HCT116 (cell line): ENCODE measurements at places on chromosomes 5 and 9. TPM values are rescaled to one million over a fixed set of nuclear protein-coding genes. Genes with fewer than 3 reads are reported as not detected.

DNA sequence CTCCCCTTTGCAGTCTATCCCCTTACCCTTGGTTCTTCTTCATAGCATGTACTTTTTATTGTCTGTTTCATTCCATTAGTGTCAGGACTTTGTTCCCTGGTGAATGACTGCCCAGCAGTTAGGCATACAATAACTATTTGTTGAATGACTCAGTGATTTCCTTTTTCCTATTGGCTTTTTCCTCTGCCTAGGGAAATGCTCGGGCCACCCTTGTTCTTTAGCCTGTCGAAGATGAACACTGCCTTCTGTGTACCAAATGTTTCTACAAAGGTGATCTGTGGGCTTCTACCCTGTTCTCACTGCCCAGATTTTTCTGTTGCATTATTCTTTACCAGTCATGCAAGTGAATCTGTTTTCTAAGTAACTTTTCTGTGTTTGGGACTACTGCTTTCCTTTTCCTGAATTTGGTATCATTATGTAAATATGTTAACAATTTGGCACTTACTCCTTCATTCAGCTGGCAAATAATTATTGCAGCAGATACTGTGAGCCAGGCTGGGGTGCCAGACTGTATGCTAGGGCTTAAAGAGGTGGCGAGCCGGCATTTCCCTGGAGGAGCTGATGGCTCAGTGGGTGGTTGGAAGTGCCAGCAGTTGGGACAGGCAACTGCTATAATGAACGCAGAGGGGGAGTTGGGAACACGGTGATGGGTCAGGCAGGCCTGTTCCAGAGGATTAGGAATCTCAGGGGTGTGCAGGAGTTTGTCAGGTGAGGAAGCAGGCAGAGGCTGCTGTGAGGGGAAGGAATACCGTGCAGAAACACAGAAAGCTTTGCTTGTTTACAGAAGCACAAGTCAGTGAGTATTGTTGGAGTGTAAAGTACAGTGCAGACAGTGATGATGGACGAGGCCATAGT is 30.6 kb downstream of the KDM4C start:
- peak; percentile 24 for DNase-seq

DNA sequence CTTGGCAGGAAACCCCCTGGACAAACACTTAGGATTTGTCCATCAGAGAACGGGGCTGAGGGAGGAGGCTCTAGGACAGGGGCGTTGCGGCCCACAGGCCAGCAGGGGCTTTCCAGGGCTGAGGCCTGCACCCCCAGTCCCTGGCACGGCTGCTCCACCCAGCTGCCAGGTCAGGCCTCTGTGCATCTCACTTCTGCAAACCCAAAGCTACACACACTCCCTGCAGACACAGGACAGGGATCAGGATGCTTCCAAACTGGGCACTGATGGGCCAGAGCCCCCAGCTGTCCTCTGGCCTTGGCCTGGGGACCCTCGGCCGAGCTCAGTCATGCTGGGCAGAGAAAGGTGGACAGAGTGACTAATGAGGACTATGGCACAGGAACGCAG is 106.2 kb upstream of the SARDH start:
- DNase-seq = no peak

- DNase-seq = no peak
Observed at GRCh38 chr5:10551782-10552138, 12.1 kb upstream of the ANKRD33B start.

GRCh38 chr9:32931129-32931528 is 70.3 kb downstream of the APTX start:
- DNase-seq = no peak

GRCh38 chr5:160463227-160463626 is 41.6 kb downstream of the PTTG1 start:
- no peak for DNase-seq

DNA sequence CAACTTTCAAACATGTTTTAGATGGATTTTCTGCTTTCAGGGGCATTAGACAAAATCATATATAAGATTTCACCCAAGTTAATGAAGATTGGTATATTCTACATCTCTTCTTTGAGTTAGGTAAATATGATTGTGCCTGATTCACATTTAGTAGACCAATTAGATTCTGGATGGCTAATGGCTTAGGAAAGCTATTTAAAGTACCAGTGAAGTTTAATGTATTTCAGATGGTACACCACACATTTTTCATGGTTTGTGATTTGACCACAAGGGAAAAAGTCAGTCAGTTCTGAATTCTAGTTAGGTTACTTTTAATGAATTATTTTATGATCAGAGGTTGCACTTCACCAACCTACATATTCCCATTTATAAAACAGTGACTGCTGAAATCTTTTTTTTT is 409.7 kb downstream of the ADGRV1 start:
- DNase-seq = no peak

GRCh38 chr5:22846693-22847092 is 6.5 kb downstream of the CDH12 start:
- DNase-seq = no peak

GRCh38 chr5:33032271-33033070 is 321.4 kb downstream of the NPR3 start:
- no peak for DNase-seq

GRCh38 chr5:54229041-54229780 is 81.2 kb downstream of the ARL15 start:
- peak; percentile 38 for DNase-seq

Gene PTPRD
- 0.02 TPM for total RNA-seq

Gene S1PR3
- 0.07 TPM for total RNA-seq

Gene SLC4A9
- 0.49 TPM for total RNA-seq

Gene CENPH
- total RNA-seq = 23.4 TPM

Gene FOXD4L6
- 0.54 TPM for total RNA-seq
